ENCODE measurements at places on chromosomes 13 and 19. TPM values are rescaled to one million over a fixed set of nuclear protein-coding genes. Genes with fewer than 3 reads are reported as not detected.

The VSTM2B gene
- total RNA-seq: not detected

The NLRP9 gene
- total RNA-seq: not detected

GRCh38 chr19:54252243-54252642 is 4.8 kb downstream of the LILRB5 start:
- H3K27me3 ChIP-seq: no peaks in the 10 kb centered on the region
- H3K36me3 ChIP-seq: no peaks in the 10 kb centered on the region
- no peaks in the 10 kb centered on the region for H3K4me1 ChIP-seq
- no peak overlapping the region for H3K27ac ChIP-seq
- H3K4me3 ChIP-seq: no peak overlapping the region
- DNase-seq: no peak

DNA sequence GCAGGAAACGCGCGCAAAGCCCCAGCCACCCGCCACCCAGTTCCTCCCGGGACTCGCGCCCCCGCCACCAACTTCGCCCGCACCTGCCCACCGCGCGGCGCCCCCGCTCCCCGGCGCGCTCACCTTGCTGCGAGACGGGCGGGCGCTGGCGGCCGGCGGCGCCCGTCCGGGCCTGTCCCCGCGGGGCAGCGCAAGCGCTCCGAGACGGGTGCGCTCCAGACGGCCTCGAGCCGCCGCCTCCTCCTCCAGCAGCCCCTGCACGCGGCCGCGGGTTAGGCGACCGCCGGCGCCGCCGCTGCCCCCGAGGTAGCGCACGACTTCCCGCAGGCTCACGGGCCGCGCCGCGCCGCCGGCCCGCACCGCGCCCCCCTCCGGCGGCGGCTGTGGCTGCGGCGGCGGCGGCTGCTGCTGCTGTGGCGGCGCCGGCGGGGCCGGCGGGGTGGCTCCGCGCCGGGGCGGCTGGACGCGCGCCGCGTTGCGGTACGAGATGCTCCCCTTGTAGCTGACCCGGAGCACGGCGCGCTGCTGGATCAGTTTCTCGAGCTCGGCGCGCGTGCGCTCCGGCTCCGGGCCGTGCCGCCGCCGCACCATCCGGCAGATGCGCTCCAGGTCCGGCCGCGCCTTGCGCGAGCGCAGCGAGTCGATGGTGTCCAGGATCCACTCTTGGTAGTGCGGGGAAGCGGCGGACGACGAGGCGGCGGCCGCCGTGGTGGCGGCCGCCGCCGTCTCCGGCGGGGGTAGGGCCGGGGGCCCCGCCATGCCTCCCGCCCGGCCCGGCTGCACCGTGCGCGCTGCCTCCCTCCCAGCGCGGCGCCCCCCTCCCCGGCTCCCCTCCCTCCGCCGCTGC is 666 bp downstream of the SAMD1 start:
- DNase-seq: no peak
- H3K4me3 ChIP-seq: peak overlapping the region; percentile 48
- H3K27ac ChIP-seq: peak overlapping the region; percentile 60
- no peaks in the 10 kb centered on the region for H3K27me3 ChIP-seq
- H3K36me3 ChIP-seq: no peaks in the 10 kb centered on the region

DNA sequence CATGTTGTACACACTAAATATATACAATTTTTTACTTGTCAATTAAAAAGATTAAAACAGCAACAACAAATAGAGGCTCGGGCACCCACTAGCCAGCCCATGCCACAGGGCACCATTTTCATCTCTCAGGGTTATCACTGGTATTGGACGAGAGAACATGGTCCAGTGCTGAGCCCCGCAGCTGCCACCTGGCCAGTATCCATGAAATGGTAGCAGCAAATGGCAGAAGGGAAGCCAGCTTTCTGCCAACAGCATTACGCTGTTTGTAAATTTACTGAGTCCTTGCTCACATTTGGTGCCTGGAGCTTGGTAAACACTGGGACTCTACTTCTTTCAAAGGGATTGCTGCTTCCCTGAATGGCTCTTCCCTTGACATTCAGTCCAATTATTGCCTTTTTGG is 87.9 kb upstream of the WASF3 start:
- H3K36me3 ChIP-seq: no peaks in the 10 kb centered on the region
- no peak overlapping the region for H3K27ac ChIP-seq
- H3K27me3 ChIP-seq: no peaks in the 10 kb centered on the region

DNA sequence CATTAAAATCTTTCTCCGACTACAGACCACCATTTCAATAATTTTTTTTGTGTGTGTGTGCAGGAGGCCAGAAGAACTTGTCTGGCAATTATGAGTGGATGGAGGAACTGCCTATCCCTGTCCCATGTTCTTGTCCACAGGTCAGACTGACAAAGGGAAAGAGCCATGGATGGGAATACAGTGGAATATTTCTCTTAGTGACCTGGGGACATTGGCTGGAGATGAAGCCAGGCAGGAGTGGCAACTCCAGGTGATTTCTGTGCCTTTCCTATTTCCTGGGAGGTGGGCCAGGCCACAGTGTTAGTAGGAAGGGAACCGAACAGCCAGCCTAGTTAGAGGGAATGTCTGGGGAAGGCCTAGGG is 3.7 kb downstream of the PSG9 start:
- no peak overlapping the region for H3K4me3 ChIP-seq
- H3K4me1 ChIP-seq: no peaks in the 10 kb centered on the region
- DNase-seq: no peak
- no peaks in the 10 kb centered on the region for H3K27me3 ChIP-seq

DNA sequence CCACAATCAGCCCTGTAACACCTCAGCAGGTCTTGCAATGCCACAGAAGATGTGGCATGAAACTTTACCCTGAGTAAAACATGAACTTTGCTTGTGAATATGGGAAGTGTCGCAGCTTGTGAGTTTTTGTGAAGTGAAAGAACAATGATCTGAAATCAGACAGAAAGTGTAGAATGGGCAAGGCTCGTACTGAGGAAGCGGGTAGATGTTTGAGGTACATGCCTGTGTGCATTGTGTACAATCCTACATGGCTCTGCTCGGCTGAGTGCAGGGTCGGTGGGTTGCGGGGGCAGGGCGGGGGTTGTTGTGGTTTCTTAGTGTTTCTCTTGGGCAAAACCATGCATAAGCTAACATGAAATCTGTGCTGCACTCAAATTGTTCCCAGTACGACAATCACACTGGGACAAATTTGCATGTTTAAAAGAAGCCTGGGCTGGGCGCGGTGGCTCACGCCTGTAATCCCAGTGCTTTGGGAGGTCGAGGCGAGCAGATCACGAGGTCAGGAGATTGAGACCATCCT is 1.1 kb downstream of the NLRP13 start:
- no peak overlapping the region for H3K4me3 ChIP-seq
- DNase-seq: no peak
- H3K27me3 ChIP-seq: no peaks in the 10 kb centered on the region
- H3K27ac ChIP-seq: no peak overlapping the region
- no peaks in the 10 kb centered on the region for H3K4me1 ChIP-seq

The CEACAM5 gene
- 2,196 TPM for total RNA-seq

GRCh38 chr19:14093117-14093823 is 2.7 kb upstream of the SAMD1 start:
- H3K36me3 ChIP-seq: no peaks in the 10 kb centered on the region
- no peaks in the 10 kb centered on the region for H3K27me3 ChIP-seq
- no peaks in the 10 kb centered on the region for H3K4me1 ChIP-seq
- H3K27ac ChIP-seq: no peak overlapping the region

The LPAR2 gene
- total RNA-seq: 22.6 TPM

All from colonic mucosa (tissue), 4 donors.